ENCODE measurements at places on chromosomes 7 and 10. TPM values are rescaled to one million over a fixed set of nuclear protein-coding genes. Genes with fewer than 3 reads are reported as not detected.

MYPN gene
- 2.1 TPM for total RNA-seq

CCDC172 gene
- not detected for total RNA-seq

SLC37A3 gene
- 57.6 TPM for total RNA-seq

WEE2 gene
- total RNA-seq = not detected

All from left colon (tissue), 2 donors.